ENCODE measurements at places on chromosomes 2 and 18.

- no peak for DNase-seq
These were observed 224.9 kb downstream of the ASXL3 start for GRCh38 chr18:33802955-33803354.

DNA sequence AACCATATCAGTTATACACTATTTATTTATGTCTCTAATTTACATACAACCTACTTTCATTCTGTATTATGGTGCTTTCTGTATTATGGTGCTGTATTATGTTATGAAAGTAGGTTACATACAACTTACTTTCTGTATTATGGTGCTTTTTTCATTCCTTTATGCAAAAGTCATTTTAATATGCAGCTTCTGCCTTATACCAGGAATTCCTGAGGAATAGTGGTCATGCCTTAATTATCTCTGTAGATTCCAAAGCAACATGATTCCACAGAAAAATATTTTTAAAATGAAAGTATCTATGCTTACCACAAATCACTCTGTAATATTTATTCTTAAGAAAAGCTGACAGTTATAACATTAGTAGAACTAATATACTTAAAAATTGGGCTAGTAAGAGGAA lies 922.0 kb upstream of the NRXN1 start:
- no peak for DNase-seq

DNA sequence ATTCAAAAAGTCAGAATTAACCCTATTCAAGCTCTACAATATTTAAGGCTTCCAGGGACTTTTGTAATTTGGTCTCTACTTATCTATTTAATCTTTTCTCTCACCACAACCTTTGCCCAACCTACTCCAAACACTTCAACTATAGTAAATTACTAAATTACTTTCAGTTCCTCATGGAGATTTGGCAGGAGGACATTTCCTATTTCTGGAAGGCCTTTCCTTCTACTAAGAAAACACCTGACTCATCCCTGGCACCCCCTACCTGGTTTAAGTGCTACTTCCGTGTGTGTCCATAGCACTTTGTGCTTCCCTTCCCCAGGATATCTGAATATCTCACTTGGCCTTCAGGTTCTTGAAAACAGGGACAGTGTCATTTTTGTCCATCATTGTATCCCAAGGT lies 96.3 kb downstream of the UPP2 start:
- DNase-seq: no peak

- DNase-seq: no peak
These were observed 35.9 kb downstream of the TMEM18 start for GRCh38 chr2:641164-641871.

DNA sequence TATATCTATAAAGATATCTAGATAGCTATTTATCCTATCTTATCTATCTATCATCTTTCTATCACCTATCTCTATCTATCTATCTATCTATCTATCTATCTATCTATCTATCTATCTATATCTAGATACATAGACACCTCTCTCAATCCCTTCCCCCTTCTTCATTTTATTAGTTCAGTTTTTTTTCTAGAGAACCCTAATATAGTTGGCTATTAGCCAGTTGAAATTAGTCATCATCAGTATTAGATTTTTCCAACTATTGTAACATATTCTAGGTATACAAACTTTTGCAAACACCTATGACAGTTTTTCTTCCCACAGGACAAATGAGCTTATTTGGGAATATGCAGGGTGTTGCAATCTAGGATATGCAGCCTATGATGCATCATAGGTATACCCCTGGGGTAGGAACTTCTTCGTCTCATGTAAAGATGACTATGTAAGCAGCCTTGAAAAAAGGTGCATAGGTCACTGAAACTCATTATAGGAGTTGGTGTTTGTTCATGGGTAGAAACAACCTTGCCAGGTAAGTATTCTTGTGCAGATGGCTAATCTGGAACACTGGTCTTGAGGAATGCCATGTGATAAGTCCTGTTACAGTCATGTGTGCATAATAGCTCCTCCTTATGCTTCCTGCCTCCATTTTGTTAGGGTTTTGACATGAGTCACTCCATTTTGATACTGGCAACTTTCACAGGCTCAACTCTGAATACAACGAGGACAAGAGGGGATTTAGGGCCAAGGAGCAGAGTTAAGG lies 160.7 kb upstream of the ZSWIM2 start:
- no peak for DNase-seq

DNA sequence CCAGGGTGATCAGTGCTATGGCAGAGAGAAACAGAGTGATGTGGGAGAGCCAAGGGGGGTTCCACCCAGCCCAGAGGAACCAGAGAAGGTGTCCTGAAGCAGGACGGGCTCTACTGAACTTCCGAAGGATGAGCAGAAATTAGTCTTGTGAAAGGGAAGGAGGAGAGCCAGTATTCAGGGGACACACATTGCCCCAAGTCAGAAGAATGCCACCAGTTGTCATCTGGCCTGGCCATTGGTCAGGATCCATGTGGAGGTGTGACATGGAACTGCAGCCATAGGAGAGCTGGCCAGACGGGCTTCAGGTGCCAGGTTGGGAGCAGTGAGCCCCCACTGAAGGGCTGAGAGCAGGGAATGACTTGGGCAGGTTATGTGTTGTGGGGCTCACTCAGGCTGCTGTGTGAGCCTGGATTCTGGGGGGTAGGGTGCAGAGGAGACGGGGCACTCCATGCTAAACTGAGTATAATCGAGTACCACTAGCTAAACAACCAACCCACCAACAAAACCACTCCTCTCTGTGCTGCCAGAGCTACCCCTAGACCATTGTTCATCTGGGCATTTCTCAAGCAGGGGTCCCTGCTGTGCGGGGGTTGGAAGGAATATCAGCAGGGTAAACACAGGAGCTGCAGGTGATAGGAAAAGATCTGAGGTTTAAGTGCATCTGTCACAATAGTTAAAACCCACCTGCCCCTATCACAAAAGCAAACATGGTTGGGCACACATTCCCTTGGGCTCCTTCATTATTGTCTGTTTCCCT lies 25.3 kb downstream of the MARCO start:
- no peak for DNase-seq

- DNase-seq: no peak
These were observed 71.7 kb upstream of the RBMS1 start for GRCh38 chr2:160565099-160565845.

DNA sequence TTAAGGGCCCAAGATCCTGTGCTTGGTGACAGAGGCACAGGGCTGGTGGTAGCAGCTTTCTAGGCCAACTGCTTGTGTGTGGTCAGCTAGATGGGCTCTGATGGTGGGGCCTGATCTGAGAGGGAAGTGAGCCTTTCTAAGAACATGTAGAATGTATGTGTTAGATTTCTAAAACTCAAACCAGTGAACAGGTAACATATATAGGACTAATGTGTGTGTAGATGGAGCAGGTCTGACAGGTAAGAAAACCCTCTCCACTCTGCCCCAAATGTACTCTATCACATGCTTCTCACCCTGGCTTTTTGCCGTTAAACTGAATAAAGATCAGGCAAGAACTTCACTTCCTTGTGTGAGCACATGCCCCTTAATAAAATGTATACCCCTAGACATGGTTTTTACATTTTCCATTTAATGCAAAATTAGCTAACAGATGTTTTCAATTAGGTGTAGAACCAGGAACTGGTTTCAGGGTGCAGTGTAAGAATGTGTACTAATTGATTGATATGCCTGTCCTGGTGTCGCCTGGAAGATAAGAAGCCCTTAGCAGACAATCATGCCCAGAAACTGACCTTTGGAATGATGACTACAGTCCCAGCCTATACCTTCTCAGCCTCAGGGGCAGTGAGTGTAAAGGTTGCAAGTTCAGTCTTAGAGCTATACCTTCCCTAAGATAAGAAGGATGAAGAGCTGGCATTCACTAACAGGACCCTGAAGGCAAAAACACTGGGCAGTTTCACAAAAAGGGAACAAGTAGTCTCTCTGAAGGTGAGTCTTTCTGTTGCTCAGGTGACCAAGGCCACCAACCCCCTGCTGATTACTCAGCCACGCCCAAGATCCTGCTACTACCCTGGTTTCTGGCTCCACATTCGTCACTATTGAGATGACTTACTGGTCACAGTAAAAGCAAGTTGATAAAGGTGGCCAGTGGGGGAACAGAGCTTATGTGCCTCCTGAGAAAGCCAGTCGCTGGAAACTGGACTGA lies 71.2 kb downstream of the SPATS2L start:
- DNase-seq: no peak

- DNase-seq: no peak
These were observed 25.0 kb downstream of the SFT2D3 start for GRCh38 chr2:127726158-127726880.

- DNase-seq: no peak
These were observed 324.1 kb downstream of the DLGAP1 start for GRCh38 chr18:4130734-4131719.

DNA sequence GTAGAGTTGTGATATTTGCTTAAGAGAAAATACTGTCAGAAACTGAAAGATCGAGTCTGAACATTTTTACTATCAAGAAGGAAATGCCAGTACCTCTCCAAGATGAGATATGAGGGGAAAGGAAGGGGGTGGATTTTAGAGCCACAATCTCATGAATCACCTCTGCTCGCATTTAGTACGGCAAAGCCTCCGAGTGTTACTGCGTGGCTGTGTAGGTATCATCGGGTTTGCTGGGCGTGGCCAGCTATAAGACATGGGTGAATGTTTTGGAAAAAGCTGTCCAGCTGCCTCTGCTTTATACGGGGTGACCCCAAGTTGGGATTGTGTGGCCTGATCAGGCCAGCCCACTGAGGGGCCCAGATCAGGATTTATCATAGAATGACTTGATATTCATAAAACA lies 826.4 kb downstream of the SOCS6 start:
- no peak for DNase-seq

- no peak for DNase-seq
These were observed 14.9 kb upstream of the KLF11 start for GRCh38 chr2:10028407-10028987.

- DNase-seq: no peak
These were observed 8.5 kb downstream of the INHBB start for GRCh38 chr2:120354467-120354866.

DNA sequence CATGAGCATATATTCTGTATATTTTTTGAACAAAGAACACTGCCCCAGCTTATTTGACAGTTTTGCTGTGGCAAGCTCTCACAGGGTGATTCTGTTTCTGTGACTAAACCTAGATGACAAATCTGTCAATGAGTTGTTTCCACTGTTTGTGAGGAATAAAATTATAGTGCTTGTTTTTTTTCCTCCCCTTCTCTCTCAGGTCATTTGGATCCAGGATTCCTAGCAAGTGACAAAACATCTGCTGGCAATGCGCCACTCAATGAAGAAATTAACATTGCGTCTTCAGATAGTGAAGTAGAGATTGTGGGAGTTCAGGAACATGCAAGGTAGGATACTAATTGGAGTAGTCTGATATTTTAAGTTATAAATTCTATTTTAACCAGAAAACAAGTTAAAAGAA lies 149.3 kb downstream of the HAUS1 start:
- no peak for DNase-seq
